Activated naive CD4-positive, alpha-beta T cell treated with anti-CD3 and anti-CD28 coated beads for 36 hours (primary cell): ENCODE measurements at places on chromosomes 4 and X.

- no peak for DNase-seq
These were observed 250.4 kb downstream of the PRDM5 start for GRCh38 chr4:120672076-120672475.

- no peak for DNase-seq
These were observed 171.3 kb downstream of the SNCA start for GRCh38 chr4:89665662-89666061.

- DNase-seq = no peak
These were observed 31.2 kb downstream of the ANK2 start for GRCh38 chr4:113080624-113081023.

GRCh38 chr4:123559955-123560871, 163.6 kb downstream of the SPRY1 start:
- DNase-seq = no peak

- DNase-seq = no peak
These were observed 122.4 kb upstream of the ETNPPL start for GRCh38 chr4:108885211-108885610.

DNA sequence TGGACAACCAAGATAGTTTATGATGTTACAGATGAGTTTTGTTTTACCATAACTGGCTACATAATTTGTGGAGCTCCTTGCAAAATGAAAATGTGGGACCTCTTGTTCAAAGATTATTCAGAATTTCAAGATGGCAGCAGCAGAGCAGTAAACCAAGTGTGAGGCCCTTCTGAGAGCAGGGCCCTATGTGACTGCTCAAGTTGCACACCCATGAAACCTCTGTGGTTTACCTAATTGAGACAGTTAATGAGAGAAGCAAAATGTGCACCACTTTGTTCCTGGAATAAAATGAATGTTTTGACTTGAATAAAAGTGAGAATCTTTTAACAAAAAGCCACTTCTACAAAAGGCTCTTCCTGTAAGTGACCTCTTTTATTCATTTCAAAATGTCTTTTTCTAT, 519.2 kb downstream of the RPA4 start:
- no peak for DNase-seq

DNA sequence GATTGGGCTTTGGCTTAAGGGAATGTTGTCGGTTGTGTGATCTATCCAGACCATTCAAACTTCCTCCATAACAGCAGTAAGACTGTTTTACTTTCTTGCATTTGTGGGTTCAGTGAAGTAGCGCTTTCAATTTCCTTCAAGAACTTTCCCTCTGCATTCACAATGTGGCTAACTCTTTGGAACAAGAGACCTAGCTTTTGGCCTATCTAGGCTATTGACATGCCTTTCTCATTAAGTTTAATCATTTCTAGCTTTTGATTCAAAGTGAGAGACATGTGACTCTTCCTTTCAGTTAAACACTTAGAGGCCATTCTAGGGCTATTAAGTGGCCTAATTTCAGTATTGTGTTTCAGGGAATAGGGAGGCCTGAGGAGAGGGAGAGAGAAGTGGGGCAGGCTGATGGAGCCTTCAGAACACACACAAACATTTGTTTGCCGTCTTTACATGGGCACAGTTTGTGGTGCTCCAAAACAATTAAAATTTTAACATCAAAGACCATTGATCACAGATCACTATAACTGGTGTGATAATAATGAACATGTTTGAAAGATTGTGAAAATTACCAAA, 34.1 kb downstream of the ADH5 start:
- no peak for DNase-seq

- no peak for DNase-seq
These were observed 103.6 kb downstream of the GUCY2F start for GRCh38 chrX:109378281-109378680.

DNA sequence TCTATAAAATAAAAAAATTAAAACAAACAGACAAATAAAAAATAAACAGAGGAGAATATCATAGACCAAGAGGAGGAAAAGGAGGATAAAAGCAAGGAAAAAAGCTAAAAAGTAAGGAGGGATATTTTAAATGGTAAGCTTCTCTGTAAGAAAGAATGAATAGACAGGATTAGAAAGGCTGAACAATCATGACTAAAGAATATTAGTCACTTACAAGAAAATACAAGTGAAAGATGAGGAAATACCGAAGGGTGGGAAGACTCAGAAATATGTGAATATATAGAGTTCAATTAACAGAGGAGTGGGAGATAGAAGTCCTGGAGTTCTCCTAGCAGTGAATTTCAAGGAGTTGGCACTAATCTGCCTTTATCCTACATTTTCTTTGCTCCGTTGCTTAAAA, 162.6 kb downstream of the RTL3 start:
- DNase-seq = no peak

GRCh38 chr4:165328708-165329107, 1.2 kb downstream of the MSMO1 start:
- DNase-seq = no peak

DNA sequence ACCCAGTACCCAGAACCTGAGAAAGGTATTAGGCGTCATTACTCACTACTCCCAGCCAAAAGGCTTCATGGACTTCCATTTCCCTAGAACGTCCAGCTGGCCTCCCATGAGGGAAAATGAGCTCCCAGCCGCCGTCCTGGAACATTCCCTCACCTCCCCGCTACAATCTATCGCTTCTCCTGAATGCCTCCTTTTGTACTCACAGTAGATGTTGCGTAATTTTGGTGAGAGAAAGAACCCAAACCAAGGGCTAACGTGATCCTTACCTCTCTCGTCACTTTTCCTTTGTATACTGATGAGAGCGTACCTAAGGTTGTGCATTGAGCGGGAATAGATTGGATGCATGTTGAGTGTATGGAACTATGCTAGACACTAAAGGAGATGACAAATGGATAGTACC, 161.9 kb downstream of the TENM3 start:
- DNase-seq = no peak

DNA sequence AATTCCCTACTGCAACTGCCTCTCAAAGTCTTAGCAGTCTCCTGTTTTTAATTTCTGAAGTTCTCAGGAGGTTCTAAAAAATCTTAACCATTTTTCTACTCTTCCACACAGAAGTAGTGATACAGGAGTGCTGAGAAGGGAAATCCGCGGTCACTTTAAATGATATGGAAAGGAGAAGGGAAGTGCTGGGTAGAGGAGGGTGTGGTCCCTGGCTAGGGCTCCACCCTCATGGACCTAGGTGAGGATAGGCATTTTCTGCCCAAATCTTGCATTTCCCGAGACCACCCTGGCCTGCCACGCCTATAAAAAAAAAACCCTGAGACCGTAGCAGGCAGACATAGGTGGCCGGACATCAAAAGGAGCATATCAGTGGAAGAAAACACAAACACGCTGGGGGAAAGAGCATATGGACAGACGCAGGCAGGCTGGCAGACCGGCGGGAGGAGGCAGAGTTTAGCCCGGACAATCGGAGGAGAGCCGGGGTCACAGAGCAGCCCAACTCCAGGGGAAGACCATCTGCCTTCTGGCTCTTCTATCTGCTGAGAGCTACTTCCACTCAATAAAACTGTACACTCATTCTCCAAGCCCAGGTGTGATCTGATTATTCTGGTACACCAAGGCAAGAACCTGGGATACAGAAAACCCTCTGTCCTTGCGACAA, 85.7 kb downstream of the POU3F4 start:
- no peak for DNase-seq

GRCh38 chrX:43741843-43742573, 85.9 kb downstream of the MAOA start:
- DNase-seq = no peak

GRCh38 chr4:114364857-114365256, 233.8 kb upstream of the UGT8 start:
- DNase-seq = no peak

DNA sequence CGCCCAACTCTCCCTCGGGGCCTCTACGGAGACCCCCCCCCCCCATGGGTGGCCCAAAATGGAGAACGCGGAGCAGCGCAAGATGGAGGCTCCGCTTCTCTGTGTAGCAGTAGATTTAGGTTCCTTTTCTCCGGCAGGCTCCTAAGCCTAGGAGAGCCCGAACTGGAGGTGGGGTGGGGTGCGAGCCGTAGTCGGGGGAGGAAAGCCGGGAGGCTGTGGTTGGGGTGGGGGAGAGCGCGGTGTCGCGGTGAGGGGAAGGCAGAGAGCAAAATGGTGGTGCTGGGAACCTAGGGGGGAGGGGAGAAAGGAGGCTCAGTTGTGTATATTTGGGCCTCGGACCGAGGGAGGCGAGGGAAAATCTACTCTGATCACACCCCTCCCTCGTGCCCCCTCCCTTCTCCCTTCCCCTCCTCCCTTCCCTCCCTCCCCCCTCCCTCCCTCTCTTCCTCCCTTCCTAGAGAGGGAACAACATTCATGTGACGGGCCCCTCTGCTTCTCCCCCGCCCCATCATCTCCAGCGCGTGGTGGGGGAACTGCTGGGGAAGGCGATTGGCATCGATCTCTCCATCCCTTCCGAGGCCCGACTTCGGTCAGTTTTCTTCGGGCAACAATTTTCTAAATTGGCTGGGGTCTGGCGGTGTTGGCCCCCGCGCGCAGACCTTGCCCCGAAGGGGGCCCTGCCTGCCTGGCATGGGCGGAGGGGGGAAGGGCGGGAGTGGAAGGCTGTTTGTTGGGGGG, at the start of gene STAG2:
Gene STAG2 (plus strand): TSS at position 439 of the 738 bp plus-strand sequence. CDS start 60,922 bp downstream, outside the sequence.
- DNase-seq = peak; percentile 72

DNA sequence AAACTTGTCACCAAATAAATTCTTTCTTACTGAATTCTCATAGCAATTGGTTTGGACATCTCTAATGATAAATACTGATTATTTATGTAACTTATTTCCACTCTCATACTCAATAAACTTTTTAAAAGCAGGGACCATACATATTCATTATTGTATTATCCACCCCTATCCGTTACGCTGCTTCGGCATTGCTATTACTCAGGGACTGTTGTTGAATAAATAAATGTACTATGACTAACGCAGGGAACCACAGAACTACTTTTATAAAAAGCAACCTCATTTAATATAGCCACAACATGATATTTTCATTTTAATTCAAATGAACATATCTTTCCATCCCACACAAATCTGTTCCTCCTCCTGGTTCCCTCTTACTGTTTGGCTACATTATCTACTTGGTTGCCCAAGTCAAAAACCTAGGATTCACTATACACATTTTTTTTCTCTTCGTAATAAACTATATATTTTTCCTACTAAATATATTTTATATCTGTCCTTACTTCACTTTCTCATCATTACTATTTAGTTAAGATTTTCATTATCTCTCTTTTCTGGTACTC, 14.9 kb upstream of the ANKRD50 start:
- DNase-seq = no peak

DNA sequence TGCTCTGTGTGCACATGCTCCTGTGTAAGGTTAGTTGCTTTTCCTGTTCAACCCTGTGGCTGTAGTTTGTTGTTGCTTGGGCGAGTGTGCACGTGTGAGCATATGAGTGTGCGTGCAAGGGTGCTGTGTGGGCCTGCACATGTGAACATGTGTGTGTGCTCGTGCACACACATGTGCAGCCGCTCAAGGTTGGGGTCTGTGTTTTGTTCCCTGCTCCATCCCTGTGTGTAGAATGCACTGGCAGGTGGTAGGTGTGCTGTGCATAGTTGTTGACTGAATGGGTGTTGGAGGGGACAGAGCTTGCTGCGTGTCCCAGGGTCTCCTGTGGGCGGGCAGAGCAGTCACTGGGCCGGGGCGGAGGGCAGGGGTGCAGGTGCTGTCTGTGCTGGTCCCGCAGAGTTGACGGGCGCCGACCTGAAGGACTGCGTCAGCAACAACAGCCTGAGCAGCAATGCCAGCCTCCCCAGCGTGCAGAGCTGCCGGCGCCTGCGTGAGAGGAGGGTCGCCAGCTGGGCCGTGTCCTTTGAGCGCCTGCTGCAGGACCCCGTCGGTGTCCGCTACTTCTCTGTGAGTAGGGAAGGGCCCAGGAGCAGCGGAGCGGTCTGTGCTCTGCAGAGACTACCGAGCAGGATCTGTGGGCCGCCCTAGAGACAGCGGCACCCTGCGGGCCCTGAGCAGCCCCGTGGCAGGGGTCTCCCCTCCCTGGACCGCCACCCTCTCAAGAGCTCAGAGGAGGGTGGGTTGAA, 27.9 kb upstream of the HGFAC start:
- no peak for DNase-seq

GRCh38 chr4:180710628-180711337, 1532.4 kb upstream of the TENM3 start:
- DNase-seq = no peak

DNA sequence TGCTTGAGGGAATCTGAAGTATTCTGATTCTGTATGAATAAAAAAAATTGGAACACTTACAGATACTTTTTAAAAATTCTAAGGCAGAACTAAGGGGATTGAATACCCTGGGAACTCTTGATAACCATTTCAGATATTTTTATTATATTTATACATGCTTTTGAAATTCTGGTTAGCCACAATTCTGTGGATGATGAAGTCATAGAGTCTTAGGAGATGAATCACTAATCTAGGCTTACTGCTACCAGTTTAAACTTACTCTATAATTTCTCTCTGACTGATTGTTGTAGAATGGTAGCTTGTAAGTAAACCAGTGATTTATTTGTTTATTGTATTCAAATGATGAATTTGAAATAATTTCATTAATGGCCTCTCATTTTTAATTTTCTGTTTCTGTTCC, 11.4 kb upstream of the SLAIN2 start:
- no peak for DNase-seq

- DNase-seq = no peak
These were observed 271.6 kb downstream of the TLL1 start for GRCh38 chr4:166144607-166145006.

- no peak for DNase-seq
These were observed 45.0 kb upstream of the ITM2A start for GRCh38 chrX:79412166-79412565.

DNA sequence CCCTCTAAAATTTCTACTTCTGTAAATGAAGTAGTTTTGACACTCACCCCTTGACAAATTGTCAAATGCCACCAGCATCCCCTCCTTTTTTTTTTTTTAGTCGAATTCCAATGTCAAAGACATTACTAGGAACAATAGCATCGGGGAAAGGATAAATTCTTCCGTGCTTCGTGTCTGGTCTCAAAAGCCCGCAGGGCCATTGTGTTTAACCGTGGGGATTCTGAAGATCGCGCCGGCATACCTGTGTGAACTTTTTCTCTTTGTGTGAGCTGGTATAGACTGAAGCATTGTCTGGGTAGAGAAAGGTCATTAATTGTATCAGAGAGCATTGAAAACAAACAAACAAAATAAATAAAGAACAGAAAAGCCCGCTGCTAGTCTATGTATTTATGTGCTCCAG, 313.9 kb downstream of the ASMT start:
- no peak for DNase-seq

DNA sequence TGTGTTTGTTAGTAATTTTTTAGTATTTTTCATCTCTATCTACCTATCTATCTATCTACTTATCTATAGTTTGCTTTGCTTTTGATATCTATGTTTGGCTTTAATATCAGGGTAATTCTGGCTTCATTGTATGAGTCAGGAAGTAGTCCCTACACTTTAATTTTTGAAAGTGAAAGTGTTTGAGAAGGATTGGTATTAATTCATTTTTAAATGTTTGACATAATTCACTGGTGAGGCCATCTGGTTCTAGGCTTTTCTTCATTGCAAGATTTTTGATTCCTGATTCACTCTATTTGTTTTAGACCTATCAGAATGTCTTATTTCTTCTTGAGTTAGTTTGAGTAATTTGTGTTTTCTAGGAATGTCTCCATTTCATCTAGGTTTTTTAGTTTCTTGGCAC, 20.2 kb upstream of the TCP11X2 start:
- no peak for DNase-seq

- DNase-seq = no peak
These were observed 14.7 kb downstream of the CXCR3 start for GRCh38 chrX:71603618-71604017.
